Activated CD8-positive, alpha-beta memory T cell treated with anti-CD3 and anti-CD28 coated beads, Interleukin-2, amount 10 ng/mL, durations not matched to agents 7 days and 5 days (primary cell): ENCODE measurements at places on chromosomes 11 and 22. TPM values are rescaled to one million over a fixed set of nuclear protein-coding genes. Genes with fewer than 3 reads are reported as not detected.

Gene ROBO4
- not detected for total RNA-seq

Gene P2RY2
- not detected for total RNA-seq

DNA sequence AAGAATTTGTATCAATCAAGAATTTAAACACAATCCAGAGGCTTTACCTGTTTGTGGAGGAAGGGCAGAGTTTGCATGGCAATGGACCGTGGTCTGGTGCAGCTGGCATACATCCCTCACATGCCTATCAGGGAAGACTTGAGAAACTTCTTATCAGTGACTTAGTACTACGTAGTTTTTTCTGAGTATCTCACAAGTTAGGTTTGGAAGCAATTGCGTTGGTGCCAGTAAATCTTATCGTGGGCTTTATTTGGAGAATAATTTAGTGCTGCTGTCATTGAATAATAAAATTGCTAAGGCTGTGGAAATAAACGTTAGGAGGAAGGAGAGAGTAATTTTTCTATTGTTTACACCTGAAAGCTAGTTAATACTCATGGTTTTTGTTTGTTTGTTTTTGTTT lies 72.3 kb downstream of the PRMT3 start:
- DNase-seq: no peak

Gene C11orf21
- total RNA-seq: 49.2 TPM

GRCh38 chr11:79437981-79438630 lies 2.7 kb downstream of the TENM4 start:
- no peak for DNase-seq

Gene RBFOX2
- 1.9 TPM for total RNA-seq

DNA sequence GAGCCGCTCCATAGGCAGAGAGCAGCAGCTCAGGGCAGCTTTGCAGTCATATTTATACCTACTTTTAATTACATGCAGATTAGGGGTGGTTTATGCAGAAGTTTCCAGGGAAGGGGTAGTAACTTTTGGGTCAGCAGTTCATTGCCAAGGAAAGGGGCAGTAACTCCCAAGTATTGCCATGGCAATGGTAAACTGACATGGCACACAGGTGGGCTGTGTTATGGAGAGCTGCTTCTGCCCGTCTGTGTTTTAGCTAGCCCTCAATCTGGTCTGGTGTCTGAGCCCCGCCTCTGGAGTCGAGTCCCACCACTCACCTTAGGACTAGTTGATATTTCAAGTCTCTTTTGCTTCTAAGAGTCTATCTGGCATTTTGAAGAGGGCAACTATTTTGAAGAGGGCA lies 12.2 kb upstream of the ZBTB16 start:
- DNase-seq: no peak

DNA sequence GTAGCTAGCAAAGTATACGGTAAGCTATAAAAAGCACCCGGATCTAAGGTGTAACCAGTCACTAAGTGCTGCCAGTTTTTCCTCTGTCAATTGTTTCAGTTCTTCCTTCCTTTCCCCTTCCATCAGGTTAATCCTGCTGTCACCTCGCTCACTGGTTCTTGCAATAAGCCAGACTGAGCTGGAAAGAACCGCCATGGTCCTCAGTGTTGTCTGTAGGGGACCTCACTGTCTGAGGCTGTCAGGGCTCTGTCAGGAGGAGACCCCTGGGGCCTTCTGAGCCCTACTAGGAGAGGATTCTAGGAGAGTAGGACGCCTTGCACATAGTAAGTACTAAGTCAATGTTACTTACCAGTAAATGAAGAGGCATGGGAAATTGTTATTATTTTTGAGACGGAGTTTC lies 1.4 kb upstream of the TBC1D22A start:
- DNase-seq: no peak

Gene SNX32
- 1.7 TPM for total RNA-seq

GRCh38 chr11:120122924-120123683 lies 14.8 kb downstream of the TRIM29 start:
- DNase-seq: no peak

- DNase-seq: no peak
Observed at GRCh38 chr22:49658902-49659280, 168.8 kb downstream of the BRD1 start.

Gene MUC5AC
- total RNA-seq: not detected

GRCh38 chr11:106292526-106292925 lies 215.1 kb downstream of the AASDHPPT start:
- DNase-seq: no peak

DNA sequence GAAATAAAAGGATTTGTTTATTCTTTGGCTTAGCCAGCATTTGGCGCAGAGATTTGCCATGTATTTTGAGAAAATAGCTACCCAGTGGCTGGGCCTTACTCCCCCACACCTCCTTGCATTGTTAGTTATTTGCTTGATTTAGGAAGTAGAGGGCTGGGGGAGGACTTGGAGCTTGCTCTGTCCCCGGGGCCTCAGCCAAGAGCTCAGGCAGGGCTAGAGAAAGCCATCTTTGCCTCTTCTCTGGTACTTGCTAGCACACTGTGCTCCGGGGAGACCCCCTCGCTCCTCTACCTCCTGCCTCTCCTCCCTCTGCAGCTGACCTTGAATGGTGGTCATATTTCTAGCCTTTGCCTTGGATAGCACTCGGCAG lies 93.0 kb downstream of the SCN3B start:
- no peak for DNase-seq

- DNase-seq: no peak
Observed at GRCh38 chr11:8335683-8336082, 72.0 kb upstream of the LMO1 start.

DNA sequence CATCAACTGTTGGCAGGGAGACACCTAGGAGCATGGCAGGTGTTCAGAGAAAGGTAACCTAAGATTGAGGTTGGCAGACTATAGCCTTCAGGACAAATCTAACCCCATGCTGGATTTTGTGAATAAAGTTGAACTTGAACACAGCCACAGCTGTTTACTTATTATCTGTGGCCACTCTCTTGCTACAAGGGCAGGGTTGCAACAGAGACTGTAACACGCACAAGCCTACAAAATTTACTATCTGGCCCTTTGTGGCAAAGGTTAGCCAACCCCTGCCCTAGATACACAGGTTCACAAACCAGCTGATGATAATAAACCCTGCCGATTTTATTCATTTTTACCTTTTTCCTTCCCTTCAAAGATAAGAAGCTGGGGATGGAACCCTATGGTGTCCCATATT lies 2.5 kb downstream of the THYN1 start:
- DNase-seq: no peak

Gene DNAJB7
- total RNA-seq: not detected

Gene MED17
- 38.8 TPM for total RNA-seq

GRCh38 chr22:45298934-45299505 lies 10.7 kb upstream of the FAM118A start:
- DNase-seq: no peak

DNA sequence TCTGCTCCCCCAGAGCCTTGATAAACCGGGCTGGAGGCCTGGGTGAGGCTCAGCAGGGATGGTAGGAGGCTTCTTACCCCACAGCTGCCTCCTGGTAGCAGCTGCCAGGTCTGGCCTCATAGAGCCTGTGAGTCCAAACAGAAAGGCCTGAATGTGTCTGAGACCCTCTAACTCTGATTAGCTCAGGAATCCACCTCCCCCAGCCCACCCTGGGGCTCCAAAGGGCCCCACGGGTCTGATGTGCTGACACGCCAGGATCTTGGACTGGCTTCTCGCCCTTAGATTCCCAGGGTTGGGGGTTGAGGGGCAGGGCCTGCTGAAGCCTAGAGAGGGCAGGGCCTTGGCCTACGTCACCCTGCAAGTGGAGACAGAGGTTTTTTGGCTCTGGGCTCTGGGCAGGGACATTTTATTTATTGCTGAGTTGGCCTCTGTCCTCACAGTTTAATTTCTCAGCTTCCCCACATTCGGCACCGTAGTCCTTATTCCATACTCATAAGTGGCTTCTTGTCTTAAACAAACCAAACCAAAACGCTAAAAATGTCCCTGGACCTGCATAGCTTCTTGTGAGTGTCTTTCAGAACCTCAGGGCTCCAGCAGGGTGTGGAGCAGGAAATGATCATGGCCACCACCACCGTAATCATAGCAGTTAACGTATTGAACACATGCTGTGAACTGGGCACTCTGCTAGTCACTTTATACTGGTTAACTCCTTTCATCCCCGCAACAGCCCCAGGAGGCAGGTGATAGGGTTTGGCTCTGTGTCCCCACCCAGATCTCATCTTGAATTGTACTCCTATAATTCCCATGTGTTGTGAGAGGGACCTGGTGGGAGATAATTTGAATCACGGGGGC lies 25.1 kb downstream of the KIAA1671 start:
- DNase-seq: no peak

DNA sequence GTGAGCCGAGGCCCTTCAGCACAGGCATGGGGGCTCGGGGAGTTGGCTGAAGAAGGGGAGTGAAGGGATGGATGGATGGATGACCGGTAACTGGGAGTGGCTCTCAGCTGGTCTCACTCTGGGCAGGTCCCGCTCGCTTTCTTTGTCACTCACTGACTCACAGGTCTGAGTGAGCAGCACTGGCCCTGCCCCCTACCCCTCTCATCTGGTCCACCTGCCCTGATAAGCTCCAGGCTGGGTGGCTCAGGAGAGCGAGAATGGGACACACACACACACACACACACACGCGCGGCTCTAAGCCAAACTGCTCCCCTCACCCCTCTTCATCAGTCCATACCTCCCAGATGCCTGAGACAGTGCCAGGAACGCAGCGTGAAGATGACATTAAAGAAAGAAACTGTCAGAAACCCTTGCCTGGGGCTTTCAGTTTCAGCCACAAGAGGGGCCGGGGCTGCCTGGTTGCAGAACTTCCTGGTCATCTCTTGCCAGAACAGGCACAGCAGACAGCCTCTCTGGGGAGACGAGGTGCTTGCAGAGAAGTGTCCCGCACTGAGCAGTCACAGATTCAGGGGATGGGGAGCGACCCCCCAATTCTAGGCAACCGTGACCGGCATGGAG lies 16.5 kb upstream of the SHISAL1 start:
- DNase-seq: peak; percentile 82

- no peak for DNase-seq
Observed at GRCh38 chr11:101705972-101706371, 122.2 kb upstream of the TRPC6 start.

DNA sequence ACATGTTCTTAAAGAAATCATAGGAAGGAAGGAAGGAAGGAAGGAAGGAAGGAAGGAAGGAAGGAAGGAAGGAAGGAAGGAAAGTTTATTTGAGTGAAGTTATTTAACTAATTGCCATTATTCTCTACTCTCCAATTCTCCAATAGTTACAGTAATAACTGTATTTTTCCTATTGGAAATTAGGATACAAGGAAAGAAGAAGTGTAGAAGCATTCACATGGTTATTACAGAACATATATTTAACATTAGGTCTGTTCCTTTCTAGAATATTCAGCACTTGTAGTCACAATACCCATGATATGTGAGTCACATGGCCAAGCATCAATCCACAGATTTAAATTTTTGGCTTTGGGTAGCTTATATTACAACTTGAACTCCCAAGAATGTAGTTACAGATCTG lies 230.6 kb downstream of the SOX6 start:
- no peak for DNase-seq

Gene GLYATL2
- total RNA-seq: not detected

DNA sequence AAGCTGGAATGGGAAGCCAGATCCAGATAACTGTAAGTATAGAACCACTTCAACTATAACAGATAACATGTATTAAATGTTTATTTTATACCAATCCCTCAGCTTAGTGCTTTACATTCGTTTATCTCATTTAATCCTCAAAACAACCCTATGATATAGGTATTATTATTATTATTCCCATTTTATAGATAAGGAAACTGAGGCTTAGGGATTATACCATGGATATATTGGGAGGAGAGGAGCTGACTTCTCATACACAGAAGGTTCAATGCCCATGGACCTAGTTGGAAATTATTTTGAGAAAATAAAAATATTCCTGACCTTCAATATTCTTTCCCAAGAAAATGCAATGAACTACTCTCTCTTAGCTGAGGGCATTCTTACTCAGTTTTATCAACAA lies 140.4 kb upstream of the C11orf58 start:
- no peak for DNase-seq

Gene DDX25
- not detected for total RNA-seq

DNA sequence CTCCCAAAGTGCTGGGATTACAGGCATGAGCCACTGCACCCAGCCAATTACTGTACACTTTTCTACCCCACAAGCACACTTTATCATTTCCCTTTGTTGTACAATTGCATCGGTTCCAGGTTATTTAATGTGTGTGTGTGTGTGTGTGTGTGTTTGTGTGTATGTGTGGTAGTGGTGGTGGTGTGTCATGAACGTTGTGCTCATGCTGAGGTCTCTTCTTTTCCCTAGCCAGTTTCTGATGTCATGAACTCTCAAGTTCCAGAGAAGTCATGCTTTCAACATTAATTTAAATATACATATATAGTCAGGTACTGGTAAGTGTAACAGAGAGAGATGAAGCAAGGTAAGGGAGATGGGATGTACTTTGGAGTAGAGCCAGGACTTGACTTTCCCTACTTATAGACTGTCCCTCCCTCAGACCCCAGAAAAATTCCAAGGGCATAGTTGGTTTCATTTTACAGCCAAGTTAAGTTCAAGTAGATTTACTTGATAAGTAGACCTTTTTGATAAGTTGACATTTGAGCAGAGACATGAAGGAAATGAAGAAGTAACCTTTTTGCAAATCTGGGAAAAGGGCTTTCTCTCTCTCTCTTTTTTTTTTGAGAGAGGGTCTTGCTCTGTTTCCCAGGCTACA lies 42.7 kb downstream of the WEE1 start:
- no peak for DNase-seq

DNA sequence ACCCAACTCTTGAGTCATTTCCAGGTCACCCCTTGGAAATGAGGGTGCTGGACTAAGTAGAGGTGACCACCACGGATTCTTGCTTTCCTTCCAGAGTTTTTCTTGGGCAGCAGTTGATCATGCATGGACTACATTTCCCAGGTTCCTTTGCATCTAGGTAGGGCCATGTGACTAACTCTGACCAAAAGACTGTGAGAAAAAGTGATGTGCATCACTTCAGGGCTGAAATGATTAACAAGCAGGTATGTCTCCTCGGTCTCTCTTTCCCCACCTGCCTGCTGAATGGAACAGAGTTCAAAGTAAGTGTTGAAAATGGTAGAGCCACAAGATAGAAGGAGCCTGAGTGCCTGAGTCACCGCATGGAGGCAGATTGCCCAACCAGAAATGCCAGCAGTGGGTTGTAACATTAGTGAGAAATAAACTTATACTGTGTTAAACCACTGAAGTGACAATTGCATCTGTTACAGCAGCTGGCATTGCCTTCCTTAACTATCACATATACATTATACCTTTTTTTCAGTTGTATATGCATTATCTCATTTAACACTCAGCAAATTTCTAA lies 113.5 kb downstream of the MN1 start:
- no peak for DNase-seq

Gene CLP1
- total RNA-seq: 22.6 TPM

- peak; percentile 76 for DNase-seq
Observed at GRCh38 chr22:31969789-31970489, 25.6 kb downstream of the YWHAH start.

GRCh38 chr11:12008790-12009616 lies 577 bp upstream of the DKK3 start:
- DNase-seq: no peak
